ENCODE measurements at places on chromosomes 11 and 22.

DNA sequence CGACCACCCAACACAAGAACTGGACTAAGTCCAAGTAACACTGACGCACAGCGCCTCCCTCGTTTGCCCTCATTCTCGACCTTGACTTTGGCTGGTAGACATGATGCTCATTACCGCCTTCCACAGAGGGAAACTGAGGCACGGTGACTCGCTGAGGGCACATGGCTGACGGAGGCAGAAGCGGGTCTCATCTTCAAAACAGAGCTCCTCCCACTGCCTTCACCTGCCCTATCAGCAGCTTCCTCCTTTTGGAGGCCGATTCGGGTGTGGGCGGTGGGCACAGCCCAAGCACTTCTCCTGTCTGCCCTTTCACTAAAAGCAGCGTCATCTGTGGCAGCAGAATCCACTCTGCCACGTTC, 2.0 kb upstream of the KMT5B start:
- no peak for DNase-seq

- DNase-seq = no peak
Observed at GRCh38 chr11:128271401-128271800, 316.0 kb downstream of the ETS1 start.

- DNase-seq = peak; percentile 25
Observed at GRCh38 chr11:122646549-122647340, 8.8 kb upstream of the UBASH3B start.

DNA sequence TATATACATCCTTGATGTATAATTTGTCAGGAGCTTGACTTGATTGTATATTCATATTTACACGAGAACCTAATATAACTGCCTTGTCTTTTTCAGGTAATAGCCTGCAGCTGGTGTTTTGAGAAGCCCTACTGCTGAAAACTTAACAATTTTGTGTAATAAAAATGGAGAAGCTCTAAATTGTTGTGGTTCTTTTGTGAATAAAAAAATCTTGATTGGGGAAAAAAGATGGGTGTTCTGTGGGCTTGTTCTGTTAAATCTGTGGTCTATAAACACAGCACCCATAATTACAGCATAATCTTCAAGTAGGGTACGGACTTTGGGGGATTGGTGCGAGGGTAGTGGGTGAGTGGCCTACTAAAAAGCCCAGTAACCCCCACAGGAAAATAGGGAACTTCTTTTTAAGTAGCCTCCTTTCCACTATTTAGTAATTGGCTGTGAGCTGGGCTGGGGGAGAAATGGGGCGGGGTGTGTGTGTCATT, 7.5 kb downstream of the MALAT1 start:
- DNase-seq = no peak

DNA sequence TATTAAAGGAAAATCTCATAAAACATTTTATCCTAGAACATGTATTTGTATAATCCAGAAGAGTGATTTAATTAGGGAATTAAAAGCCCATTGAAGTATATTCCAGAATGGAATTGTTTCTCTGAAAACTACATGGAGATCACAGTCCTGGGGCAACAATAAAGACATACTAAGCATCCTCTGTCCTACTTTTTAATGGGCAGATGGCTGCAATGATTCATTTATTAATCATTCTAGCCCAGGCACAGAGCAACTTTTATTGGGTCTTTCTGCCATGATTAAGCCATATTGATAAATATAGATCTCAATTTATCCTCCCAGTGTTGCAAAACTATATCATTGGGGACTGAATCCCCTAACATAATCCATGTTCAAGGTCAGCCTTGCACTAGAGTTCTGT, 22.0 kb downstream of the FAM181B start:
- no peak for DNase-seq

- no peak for DNase-seq
Observed at GRCh38 chr11:105110688-105111030, 28.9 kb downstream of the CARD18 start.

DNA sequence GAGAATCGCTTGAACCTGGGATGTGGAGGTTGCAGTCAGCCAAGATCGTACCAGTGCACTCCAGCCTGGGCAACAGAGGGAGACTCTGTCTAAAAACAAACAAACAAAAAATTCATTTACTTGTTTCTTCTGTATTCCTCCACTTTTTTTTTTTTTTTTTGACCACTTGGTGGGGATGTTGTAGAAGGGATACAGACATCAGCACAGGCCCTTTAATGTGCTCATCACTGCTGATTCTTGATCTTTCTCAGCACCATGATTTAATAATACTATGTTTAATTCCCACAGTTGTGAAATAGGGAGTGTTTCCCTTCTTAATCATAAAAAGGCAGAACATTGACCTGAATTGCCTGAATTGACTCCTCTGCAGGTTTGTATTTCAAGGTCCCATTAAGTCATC, 4.5 kb downstream of the TTC9C start:
- no peak for DNase-seq

Measured in NCI-H345 (cell line).